CD8-positive, alpha-beta memory T cell (primary cell): ENCODE measurements at places on chromosomes 2 and 18.

DNA sequence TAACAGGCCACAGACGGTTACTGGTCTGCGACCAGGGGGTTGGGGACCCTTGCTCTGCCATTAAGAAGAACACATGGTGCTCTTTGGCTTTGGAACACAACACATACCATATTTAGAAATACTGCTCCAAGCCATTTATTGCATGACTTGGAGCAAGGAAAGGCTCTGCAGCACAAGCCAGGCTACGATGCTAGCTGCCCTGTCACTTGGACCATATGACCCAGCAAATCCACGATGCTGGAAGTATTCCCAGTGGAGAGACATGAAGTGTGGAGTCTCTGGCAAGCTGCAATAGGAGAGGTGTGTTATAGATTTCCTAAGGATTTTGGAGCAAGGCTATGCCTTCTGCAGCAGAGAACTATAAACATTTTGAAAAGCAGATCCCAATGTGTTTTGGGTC lies 171.2 kb downstream of the HAUS1 start:
- H3K4me3 ChIP-seq: no peak overlapping the region
- DNase-seq: no peak
- no peaks in the 10 kb centered on the region for H3K27me3 ChIP-seq
- H3K4me1 ChIP-seq: no peaks in the 10 kb centered on the region
- no peaks in the 10 kb centered on the region for H3K36me3 ChIP-seq

- H3K27ac ChIP-seq: no peak overlapping the region
- H3K27me3 ChIP-seq: no peaks in the 10 kb centered on the region
- H3K4me3 ChIP-seq: no peak overlapping the region
- H3K36me3 ChIP-seq: no peaks in the 10 kb centered on the region
- no peak for DNase-seq
Measured at GRCh38 chr2:9895669-9896590, 52.7 kb downstream of the TAF1B start.

DNA sequence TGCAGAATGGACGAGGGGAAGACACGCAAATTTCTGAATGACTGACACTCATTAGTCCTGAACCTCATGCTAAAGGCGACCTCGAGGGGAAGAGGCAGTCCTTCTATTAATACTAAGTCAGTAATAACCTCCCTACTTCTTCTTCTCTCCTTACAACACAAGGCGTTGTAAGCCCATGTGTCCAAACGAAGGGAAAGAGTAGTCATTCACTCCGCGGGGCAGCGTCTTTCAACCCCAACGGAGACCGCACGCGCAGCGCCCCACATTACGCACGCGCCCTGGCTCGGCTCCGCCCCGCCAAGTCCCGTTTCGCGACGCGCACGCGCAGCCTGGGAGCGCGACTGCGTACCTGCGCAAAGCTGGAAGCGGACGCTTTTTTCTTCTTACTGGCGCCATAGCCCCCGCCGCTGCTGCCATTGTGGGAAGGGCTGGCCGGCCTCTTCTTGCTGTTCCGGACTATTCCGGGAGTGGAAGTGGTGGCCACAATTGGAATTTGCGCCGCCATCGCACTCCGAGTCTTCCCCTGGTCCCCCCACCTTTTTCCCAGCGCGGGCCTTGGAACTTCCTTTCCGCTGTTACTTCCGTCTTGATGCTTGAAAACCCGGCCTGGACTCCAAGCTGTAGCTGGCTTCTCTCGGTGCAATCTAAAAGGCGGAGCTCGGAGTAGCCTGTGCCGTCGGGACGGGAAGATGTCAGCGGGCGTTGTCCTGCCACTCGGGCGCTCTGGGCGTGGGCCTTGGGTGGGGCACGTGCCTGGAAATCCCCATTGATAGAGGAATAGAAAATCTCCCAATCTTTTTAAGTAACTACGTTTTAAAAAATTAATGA lies at the start of gene INO80C:
Gene INO80C, minus strand, starts transcription at position 591 of the 828 bp plus-strand sequence. Its CDS starts 86 bp downstream, at position 505.
- H3K27me3 ChIP-seq: no peaks in the 10 kb centered on the region
- H3K4me3 ChIP-seq: peak within 1 kb of the TSS; percentile 99
- peak within 1 kb of the TSS; percentile 97 for H3K27ac ChIP-seq

GRCh38 chr18:14945984-14946383 lies 198.0 kb downstream of the ANKRD30B start:
- DNase-seq: no peak
- H3K27ac ChIP-seq: no peak overlapping the region
- H3K4me1 ChIP-seq: no peaks in the 10 kb centered on the region
- no peak overlapping the region for H3K4me3 ChIP-seq
- H3K27me3 ChIP-seq: no peaks in the 10 kb centered on the region

DNA sequence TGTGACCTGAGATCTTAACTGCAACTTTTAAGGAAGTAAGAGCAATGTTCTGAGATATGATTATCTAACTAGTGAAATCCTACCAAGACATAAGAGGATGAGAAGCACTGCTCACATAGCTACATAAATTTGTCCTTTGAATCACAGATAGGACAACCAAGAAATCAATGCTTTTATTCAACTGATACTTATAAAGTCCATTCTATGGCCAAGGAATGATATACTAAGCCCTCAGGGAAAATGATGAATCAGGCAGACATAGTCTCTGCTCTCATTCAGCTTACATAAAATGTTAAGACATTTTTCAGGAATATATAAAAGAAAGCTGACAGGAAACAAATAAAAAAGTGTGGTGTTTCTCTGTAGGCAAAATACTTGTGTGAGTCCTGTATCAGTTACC lies 39.1 kb downstream of the PGAP1 start:
- no peaks in the 10 kb centered on the region for H3K27me3 ChIP-seq
- no peak overlapping the region for H3K27ac ChIP-seq
- no peaks in the 10 kb centered on the region for H3K36me3 ChIP-seq

DNA sequence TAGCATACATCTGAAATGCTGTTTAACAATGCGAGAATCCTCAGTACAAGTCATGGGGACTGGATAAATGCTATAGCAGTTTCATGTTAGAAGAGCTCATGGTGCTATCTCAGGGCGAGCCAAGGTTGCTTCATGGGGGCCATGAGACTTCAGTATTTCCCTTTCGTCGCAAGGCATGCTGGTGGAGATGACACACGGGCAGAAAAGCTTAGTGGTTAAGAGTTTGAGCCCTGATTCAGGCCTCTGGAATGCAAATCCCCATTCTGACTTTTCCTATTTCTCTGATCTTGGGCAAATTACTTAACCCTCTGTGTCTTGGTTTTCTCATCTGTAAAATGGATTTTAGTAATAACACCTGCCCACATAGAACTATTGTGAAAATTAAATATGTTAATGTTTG lies 57.4 kb upstream of the EPHA4 start:
- H3K36me3 ChIP-seq: no peaks in the 10 kb centered on the region
- H3K27me3 ChIP-seq: no peaks in the 10 kb centered on the region
- DNase-seq: no peak
- H3K4me3 ChIP-seq: no peak overlapping the region
- H3K27ac ChIP-seq: no peak overlapping the region
- H3K4me1 ChIP-seq: no peaks in the 10 kb centered on the region

DNA sequence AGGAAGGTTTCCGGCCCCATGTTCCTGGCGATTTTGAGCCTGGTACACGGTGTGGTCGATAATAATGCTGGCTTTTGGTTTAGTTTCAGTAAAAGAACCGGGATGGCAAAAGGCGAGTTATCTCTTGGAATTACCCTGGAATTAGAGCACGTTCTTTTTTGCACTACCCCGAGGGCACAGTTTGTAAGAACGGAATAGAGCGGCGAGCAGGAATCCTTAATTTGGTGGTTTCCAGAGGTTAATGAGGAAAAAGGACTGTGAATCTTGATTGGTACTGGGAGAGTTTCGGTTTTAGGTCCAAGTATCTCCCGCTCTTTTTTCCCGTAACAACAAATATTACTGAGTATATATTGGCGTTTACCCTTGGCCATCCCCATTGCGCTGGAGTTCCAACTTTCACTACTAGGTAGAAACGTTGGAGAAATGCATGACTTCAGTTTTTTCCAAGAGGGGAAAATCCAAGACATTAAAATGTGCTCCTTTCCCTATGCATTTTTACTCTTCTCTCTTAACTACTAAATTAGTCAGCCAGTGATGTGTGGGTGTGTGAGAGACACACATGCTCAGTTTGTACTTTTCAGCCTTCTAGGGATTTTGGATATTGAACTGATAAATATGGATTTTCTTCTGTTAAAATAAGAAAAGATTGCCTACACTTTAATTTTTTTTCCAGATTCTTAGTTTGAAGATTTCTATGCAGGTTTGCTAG lies 160.8 kb downstream of the AGPS start:
- H3K36me3 ChIP-seq: no peaks in the 10 kb centered on the region
- peak overlapping the region; percentile 93 for H3K4me3 ChIP-seq

- H3K27ac ChIP-seq: no peak overlapping the region
- H3K36me3 ChIP-seq: no peaks in the 10 kb centered on the region
- H3K27me3 ChIP-seq: no peaks in the 10 kb centered on the region
Measured at GRCh38 chr18:32607816-32608215, 137.1 kb upstream of the GAREM1 start.

DNA sequence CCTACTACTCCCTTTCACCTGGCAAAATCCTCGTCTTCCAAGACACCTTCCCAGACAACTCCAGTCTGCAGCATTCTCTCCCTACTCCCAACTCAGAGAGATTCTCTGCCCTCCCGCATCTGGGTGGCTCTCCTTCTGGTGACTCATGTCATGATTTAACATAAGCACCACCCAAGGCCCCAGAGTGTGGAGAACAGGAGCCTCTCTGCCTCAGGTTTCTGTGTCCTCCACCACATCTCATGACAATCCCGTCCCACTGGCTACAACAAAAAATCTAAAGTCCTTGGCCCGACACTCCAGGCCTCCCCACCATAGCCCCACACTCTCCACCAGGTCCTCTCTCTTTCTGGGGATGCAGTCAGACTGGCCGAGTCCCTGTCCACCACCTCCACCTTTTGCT lies 197.1 kb downstream of the BCL11A start:
- no peaks in the 10 kb centered on the region for H3K36me3 ChIP-seq
- H3K4me1 ChIP-seq: no peaks in the 10 kb centered on the region
- H3K4me3 ChIP-seq: no peak overlapping the region
- no peaks in the 10 kb centered on the region for H3K27me3 ChIP-seq

DNA sequence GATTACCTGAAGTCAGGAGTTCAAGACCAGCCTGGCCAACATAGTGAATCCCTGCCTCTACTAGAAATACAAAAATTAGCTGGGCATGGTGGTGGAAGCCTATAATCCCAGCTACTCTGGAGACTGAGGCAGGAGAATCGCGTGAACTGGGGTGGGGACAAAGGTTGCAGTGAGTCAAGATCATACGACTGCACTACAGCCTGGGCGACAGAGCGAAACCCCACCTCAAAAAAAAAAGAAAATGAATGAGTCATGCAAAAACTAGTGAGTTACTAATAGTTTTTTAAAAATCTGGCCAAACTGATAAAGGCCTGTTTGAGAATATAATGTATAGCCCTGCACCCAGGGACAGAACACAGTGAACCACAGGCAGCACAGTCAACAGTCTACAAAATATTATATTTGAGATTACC lies 17.5 kb downstream of the AFG3L2 start:
- no peak for DNase-seq
- H3K4me1 ChIP-seq: no peaks in the 10 kb centered on the region
- H3K27ac ChIP-seq: no peak overlapping the region

DNA sequence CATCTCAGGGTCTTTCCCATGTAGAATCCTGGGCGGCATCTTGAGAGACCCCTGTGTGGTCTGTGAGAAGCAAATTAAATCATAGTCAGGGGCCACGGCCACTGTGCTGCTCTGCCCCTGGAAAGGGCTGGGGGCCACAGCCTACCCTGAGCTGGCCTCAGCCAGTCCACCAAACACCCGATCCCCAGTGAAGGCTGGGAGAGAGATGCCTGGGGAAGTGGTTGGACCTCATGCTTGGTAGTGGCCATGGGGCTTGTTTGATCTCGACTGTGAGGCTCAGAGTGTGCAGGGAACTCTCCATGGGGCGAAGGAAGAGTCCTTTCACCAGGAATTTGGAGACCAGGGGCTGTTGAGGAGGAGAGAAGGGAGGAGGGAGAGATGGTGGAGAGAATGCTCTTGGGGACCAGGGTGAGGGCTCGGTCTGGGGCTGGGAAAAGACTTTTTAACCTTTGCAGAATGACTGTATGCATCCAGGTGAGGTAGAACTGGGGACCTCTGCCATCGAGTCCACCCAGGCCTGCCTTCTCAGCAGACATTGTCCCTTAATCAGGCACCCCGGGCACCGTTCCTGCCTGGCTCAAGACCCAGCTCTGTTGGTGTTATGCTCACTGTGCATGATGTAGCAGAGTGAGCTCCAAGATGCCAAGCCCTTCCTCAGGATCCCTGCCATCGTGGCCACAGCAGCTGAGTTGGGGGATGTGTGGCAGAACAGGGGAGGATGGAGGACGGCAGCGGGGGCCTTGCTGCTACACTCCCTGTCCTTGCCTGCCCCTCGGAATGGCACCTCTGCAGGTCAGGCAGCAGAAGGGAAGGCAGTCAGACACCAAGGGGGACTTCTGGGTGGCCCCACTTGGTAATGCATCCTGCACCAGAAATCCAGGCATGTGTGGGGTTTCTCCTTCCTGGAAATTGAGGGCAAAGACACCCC lies 249.9 kb downstream of the DYSF start:
- DNase-seq: no peak
- H3K27me3 ChIP-seq: no peaks in the 10 kb centered on the region
- no peak overlapping the region for H3K4me3 ChIP-seq
- H3K36me3 ChIP-seq: no peaks in the 10 kb centered on the region
